D721Med (cell line): ENCODE measurements at places on chromosomes 2 and 18.

GRCh38 chr2:151299920-151300539 is 10.6 kb upstream of the NMI start:
- no peak for DNase-seq

- DNase-seq, result no peak
Observed at GRCh38 chr2:26911911-26912861, 58.3 kb upstream of the MAPRE3 start.

GRCh38 chr2:170680172-170680941 is 34.8 kb upstream of the SP5 start:
- DNase-seq, result no peak

DNA sequence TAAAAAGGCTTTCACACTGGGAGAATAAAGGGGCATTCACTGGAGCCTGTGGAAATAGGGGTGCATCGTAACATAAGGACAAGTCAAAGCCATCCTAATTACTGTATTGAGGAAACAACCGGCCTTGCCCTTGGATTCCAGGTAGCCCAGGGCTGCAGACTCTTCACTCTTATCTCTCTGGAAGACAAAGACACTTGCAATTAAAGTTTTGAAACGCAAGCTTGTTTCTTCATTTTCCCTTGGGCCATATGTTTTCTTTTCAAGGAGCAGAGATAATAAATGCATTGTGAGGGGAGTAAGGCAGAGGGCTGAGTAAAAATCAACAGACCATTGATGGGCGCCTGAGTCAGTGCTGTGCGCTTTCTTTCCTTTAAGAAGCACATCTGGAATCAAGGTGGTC is 11.5 kb downstream of the TNFRSF11A start:
- no peak for DNase-seq

DNA sequence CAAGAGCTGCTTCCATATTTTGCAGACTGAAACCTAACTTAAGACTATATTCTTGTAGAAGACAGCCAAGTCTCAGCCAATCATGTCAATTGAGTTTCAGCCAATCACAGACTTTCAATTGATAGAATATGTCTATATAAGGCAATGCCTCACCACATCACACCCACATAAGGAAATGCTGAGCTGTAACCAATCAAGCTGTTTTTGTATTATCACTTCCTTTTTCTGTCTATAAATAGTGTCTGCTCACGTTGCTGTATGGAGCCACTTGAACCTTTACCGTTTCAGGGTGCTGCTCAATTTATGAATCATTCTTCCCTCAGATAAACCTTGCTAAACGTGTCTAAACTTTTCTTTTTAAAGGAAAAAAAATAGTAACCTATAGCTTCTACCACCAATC is 1554.4 kb upstream of the LRRTM1 start:
- DNase-seq, result no peak

DNA sequence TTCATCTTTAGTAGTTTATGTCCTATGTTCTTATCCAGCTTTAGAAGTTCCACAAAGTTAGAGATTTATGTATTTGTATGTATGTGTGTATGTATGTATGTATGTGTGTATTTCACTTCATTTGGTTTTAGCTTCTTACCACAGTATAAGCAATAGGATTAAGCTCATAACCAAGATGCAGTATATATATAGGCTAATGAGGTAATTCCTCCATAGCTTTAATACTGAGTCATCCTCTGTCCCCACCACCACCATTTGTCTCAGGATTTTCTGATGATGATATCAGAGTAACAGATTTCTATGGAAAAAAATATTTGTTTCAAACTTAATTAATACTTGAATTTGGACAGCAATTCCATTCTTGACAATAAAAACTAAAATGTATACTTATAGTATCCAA is 159.2 kb downstream of the SOX11 start:
- DNase-seq, result no peak

- DNase-seq, result no peak
Observed at GRCh38 chr2:7691961-7692656, 774.9 kb downstream of the RNF144A start.
